ENCODE measurements at places on chromosomes 16 and 17.

DNA sequence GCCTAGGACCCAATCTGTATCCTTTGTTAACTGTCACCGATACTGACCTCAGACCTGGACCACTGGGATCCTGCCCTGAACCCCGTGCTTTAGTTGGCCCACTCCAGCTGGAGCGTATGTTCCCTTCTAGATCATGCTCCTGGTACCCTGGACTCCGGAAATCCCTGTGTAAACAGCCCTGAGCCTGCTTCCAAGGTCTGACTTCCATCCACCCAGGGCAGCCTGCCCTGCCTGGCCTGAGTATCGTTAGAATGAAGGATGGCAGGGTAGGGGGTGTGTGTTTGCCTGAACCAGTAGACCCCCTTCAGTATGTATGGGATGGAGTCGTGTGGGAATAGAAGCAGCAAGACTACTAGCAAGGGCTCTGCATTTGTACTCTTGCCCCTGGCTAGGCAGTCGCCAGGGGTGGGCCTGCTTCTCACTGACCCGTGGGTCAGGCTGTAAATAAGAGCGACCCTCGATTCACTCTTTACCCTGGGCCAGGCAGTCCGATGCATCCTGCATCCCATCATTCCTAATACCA is 691 bp upstream of the TMEM98 start:
- DNase-seq: no peak

DNA sequence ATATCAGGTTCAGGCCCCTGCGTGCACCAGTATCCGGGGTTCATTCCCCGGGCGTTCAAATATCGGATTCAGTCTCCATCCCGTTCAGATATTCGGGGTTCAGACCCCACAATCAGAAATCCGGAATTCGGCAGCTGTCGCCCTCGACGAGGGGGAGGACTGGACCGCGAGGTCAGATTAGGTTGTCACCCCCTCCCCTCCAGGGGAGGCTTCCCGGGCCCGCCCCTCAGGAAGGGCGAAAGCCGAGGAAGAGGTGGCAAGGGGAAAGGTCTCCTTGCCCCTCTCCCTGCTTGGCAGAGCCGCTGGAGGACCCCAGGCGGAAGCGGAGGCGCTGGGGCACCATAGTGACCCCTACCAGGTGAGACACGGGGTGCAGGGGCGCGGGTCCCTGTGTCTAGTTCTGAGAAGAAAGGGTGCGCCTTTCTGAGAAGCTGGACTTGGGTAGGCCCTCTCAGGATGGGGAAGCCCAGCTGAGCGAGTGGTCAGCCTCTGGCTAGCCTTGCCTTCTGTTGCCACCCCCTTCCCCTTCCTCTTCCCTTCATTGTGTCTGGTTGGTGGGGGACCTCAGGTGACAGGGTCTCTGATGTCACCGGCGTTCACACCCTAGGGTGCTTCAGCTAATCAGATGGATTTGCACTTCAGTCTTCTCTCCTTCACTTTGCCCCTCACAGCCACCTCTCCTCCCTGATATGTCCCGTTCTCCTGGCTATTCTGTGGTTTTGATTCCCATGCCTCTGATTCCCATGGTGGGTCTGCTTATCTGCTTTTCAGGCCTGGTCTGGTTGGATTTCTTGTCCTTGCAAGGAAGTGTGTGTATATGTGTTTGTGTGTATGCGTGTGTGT is 844 bp downstream of the TAOK2 start:
- no peak for DNase-seq

DNA sequence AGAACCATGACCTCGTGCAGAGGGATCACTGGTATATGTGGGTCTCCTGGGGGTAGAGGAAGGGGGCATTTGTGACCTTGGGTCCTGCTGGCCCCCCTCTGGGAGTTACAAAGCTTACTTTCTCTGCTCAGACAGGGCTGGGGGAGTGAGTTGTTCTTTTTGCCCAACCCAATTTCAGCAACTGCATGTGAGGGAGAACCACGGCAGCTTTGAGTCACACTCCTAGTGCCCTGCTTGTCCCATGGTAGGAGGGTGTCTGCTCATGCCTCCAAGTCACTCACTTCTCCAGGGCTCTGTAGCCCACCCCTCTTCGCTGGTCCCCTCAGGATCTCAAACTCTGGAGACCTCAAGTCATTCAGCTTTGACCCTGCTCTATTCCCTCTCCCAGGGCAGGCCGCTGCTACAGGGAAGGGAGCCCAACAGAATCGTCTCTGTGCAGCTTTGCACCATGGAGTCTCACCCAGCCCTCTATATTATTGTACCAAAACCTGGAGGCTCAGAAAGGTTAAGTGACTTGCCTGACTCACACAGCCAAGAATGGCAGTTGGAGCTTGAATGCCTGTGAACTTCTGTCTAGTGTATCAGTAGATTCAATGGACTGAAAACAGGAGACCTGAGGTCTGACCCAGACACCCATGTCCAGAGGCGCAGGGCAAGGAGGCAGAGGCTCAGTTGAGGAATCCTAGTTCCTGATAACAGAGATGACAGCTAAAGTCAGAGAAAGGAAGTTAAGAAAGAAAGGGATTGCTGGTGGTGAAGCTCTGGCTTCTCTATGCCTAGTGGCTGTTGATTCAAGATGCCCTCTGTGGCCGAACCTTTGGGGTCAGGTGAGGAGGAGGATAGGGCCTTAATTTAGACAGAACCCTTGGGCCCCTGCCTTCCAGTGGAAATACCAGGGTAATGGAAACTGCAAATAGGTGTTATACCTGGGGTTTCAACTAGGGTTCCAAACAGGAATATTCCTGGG is 14.6 kb upstream of the ETV4 start:
- DNase-seq: no peak

DNA sequence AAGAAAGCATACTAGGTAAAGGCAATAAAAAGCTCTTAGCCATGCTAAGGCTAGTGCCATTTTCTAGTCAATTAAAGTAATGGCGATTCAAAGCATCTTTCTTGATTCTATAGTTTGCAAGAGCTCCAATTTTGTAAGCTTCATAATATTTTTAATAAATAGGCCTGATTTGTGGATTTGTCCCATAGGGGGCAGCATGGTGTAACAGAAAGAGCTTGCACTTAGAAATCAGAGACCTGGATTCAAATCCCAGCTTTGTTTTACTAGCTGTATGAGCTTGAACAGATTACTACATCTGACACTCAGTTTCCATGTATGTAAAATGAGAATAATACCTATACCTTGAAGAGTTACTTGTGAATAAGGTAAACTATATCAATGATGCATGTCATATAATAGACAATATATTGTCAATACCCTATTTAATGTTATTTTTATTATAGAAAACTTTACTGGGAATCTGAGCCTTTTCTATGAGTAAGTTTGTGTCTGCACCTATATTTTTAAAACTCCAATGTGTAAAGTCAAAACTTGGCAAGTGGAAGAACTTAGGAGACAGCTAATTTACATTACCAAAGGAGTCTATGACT is 93.6 kb upstream of the NOG start:
- DNase-seq: no peak

DNA sequence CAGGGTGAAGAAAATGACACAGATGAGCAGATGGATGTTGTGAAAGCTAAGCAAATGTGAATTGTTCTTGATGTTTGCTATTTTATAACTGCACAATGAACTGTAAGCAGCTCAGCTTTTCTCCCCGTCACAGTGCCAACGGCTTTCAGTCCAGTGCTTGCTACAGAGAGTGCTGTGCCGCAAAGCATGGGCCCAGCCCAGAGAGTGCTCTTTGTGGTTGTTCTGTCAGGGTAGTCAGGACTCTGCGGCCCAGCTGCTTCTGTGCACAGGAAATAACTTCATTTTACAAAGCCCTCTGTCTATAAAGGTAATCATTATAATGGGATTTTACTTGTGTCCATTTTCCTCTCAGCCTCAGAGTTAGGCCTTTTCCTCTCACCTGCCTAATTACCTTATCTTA is 39.1 kb downstream of the CDRT15 start:
- no peak for DNase-seq

DNA sequence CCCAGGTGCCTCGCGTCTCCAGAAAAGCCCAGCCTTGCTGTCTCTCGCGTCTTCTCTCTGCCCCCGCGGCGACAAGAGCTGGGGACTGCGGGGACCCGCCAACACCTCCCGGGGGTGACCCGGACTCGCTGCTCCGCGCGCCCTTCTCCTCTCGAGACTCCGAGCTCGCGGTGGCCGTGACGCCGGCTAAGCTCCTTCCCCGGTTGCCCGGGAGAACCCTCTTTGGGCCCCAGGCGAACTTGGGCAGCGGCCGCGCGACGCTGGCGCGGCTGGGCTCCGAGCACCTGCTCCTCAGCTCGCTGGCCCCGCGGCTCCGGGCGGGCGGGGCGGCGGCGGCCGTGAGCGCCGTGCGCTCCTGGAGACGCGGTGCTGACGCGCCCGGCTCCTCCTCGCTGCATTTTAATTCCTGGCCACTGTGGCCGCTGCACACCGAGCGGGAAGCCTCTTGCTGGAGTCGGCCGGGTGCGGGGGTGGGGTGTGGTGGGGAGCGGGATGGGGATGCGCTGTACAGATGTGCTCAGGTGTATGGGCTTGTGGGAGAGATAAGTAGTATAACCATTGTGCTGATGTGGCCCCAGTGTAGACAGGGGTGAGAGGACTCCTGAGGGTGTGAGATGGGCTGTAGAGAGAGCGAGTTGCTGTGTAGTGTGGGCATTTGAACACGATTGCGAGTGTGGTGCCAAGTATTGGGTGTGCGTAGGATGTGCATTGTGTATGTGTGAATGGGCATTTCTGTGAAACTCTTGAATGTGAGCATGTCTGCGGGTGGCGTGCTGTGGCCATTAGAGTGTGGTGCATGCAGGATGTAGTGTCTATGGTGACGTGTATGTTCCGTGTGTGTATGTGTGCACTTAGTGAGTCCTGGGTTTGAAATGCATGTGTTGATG is at the start of gene ASIC2:
Gene ASIC2, minus strand, starts transcription at position 315 of the 887 bp plus-strand sequence.
- no peak for DNase-seq

- no peak for DNase-seq
Observed at GRCh38 chr16:66569827-66570405, 3.7 kb downstream of the CMTM1 start.

DNA sequence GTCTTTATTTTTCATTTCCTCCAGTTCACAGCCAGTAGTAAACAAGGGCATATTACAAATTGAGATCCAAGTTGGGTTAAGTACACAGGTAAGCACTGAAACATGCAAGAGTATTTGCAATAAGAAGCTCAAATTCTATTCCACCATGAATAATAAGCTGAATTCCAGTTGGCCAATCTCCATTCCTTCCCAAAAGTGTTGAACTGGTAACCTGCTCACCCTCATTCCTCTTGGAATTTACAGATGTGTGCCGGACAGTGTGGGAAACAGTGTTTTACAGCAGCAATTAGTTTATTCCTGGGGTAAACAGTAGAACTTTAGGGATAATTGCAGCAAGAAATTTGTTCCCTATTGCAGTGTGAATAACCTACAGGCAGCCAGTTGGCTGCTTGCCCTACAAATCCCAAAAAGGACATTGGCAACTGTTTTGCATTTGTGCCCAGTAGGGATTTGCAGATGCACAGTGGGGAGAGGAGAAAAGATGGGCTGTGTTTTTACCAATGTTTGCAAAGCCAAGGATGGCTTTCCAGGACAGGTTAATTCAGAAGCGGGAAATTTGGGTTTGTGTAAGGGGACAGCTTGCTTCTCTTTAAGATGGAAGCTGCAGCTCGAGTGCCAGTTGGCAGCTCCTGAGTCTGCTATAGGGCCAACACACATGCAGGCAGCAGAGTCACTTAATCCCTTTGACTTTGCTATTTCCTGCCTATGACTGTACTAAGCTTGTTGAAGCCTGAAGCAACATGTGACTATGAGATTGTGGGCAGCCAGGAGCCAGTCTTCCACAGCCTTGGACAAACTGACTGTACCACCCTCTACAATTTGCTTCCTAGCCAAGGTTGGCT is 318.9 kb downstream of the MAP2K6 start:
- DNase-seq: peak; percentile 62

- DNase-seq: peak; percentile 59
Observed at GRCh38 chr17:30091771-30092170, 24.8 kb upstream of the NSRP1 start.

- DNase-seq: no peak
Observed at GRCh38 chr17:2266045-2266864, 37.3 kb downstream of the SMG6 start.

DNA sequence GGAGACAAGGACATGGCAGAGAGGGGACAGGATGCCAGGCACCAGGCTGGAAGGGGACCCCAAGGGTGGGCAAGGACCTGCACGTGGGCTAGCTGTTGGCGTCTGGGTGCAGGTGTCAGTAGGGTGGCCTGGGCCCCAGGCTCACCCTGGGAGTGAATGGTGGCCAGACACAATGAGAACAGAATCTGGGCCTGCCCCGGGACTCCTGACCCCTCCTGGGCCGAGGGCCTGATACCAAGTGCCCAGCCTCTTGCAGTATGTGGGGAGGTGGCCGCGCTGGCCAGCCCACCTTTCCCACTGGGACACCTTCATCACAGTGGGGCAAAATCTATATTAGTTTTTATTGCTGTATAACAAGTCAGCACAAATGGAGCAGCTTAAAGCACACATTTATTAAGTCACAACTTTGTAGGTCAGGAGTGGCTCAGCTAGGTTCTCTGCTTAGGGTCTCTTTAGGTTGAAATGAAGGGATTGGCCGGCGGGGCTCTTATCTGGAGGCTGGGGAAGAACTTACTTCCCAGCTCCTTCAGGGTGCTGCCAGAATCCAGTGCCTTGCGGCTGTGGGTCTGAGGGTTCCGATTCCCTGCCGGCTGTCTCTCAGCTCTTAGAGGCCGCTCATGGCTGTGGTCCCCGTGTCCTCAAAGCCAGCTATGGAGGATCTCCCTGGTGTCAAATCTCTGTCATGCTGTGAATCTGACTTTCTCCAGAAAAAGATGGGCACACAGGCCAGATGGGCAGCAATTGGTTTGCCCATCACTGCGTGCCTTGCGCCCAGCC is 3.6 kb downstream of the PRSS33 start:
- DNase-seq: no peak

GRCh38 chr16:881219-882097 is 80.9 kb upstream of the GNG13 start:
- no peak for DNase-seq

DNA sequence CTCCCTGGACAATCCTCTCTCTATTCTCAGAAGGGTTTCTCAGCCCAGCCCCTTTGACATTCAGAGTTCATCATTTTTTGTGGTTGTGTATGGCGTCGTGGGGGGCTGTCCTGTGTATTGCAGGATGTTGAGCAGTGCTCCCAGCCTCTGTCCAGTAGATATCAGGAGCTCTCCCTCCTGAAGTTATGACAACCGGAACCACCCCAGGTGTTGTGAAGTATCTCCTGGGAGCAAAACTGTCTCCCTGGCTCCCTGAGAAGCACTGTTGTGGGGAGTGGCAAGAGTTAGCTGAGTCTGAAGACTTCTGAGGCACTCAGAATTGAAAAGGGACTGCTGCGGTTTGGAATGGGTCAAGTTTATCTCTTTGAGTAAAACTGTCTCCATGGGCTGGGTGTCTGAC is 55.9 kb upstream of the MGAT5B start:
- no peak for DNase-seq

DNA sequence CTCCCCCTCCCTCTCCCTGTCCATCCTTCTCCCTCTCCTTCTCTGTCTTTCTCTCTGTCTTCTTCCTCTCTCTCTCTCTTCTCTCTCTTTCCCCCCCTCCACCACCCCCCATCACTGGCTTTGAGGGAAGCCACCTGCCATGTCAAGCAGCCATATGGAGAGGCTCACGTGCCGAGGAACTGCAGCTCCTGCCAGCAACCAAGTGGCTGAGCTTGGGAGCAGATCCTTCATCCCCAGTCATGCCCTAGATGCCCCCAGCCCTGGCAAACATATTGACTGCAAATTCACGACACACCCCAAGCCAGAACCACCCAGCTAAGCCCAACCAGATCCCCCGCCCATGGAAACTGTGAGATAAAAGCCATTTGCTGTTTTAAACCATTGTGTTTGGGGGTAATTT is 40.9 kb upstream of the RBFOX3 start:
- no peak for DNase-seq

GRCh38 chr17:28579526-28579925 is 2.8 kb upstream of the ALDOC start:
- DNase-seq: no peak

GRCh38 chr17:82320956-82321927 is 3.8 kb upstream of the CD7 start:
- DNase-seq: no peak
